ENCODE measurements at places on chromosomes 7 and 10.

GRCh38 chr10:50498465-50498864 lies 125.3 kb downstream of the SGMS1 start:
- no peak for DNase-seq

- no peak for DNase-seq
Measured at GRCh38 chr10:46094931-46095750, 49.1 kb upstream of the MSMB start.

- peak; percentile 67 for DNase-seq
Measured at GRCh38 chr7:100545360-100546128, 6.5 kb downstream of the AGFG2 start.

DNA sequence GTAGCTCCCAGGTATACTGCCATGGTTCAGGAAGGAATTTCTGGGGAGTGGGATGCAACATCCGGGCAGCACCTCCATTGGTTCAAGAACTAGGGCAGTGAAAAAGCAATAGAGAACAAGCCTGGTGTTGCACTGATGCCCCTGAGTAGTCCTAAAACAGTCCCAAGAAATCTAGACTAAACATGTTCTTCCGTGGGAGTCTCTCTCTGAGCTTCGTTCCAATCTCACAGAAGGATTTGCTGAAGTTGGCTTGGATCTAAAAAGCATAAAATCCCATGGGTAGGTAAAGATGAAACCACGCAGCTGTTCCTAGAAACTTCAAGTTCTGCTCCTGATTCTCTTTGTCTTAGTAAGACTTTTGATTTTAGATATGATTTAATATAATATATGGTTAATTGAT lies 154.5 kb downstream of the PLXDC2 start:
- DNase-seq: no peak

GRCh38 chr10:60646966-60647796 lies 131.1 kb upstream of the CDK1 start:
- peak; percentile 23 for DNase-seq

DNA sequence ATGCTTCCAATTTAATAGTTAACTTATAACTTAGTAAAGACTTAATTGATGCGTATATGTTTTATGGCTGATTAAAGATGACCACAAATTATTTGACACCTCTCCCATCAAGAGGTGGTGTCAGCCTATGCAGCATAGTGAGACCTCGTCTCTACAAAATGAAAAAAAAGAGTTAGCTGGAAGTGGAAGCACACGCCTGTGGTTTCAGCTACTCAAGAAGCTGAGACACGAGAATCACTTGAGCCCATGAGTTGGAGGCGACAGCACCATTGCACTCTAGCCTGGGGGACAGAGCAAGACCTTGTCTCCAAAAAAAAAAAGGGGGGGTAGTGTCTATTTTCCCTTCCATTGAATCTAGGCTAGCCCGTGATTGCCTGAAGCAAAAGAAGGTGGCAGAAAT lies 99.1 kb upstream of the ABI1 start:
- DNase-seq: no peak

DNA sequence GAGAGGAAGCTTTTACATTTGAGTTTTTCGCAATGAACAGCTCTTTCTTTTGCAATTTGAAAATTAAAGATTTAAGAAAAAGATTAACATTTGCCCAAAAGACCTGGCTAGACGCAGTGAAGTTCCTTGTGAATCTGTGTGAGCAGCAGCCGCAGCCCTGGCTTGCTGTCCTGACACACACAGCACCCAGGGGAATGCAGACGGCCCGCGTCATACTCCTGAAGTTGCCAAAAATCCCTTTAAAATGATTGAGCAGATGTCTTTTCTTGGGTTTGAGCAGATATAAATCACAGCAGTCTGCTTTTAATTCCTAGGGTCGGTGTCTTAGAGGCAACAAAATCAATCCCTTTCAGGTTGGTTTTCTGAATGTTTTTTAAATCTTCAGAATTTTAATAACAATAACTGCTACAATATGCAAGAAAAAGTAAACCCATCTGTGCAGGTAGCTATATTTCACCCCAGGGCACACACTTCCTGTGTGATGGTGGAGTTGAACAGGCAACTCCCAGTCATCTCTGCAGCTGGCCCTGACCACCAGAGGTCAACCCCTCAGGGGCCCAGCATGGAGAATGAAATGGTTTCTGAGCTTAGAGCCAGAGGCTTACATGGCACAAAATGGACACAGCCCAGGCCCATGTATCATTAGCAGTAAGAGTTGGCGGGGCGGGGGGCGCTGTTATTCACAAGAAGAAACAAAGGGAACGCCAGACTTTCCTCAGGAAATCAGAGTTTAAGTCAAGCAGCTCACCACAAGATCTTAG lies 32.2 kb upstream of the TRIL start:
- no peak for DNase-seq

GRCh38 chr7:17371671-17372524 lies 73.4 kb downstream of the AHR start:
- DNase-seq: peak; percentile 93

GRCh38 chr10:35096312-35096711 lies 6.2 kb upstream of the CUL2 start:
- no peak for DNase-seq

GRCh38 chr7:105352901-105353668 lies 35.6 kb downstream of the SRPK2 start:
- DNase-seq: no peak

Measured in non-pigmented ciliary epithelial cell (primary cell).